CD4-positive, alpha-beta T cell treated with Interleukin-10 for 1 hour (primary cell): ENCODE measurements at places on chromosomes 12 and 14.

GRCh38 chr14:61505815-61506809 is 184.7 kb downstream of the PRKCH start:
- no peak for DNase-seq

- no peak for DNase-seq
These were observed 286.3 kb downstream of the NUAK1 start for GRCh38 chr12:105852496-105852895.

GRCh38 chr14:75566752-75567151 is 11.7 kb upstream of the FLVCR2 start:
- no peak for DNase-seq

- no peak for DNase-seq
These were observed 79.8 kb upstream of the CFL2 start for GRCh38 chr14:34794217-34794616.

DNA sequence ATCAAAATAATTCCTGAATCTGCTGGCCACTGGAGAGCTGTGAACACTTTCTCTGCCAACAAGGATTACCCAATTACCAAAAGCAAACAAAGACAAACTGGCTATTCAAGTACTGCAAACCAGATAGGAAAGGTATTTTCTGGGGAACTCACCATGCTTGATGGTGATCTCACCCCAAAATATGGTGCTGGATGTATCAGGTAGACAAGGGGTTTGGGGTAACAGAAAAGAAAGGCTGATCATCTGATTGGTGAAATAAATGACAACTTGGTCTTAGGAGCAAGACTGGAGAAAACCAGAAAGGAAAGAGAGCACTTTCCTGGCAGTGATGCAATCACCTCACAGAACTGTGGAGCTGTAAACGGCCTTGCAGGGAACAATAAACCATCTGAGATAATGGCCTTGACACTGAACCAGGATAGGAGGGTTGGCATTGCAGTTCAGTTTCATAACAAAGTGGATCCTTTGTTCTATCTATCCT is 31.0 kb upstream of the NPFF start:
- no peak for DNase-seq

GRCh38 chr12:30880061-30880460 is 46.5 kb upstream of the TSPAN11 start:
- no peak for DNase-seq

- DNase-seq, result no peak
These were observed 1091.8 kb upstream of the ATXN7L3B start for GRCh38 chr12:73445658-73446324.

- no peak for DNase-seq
These were observed at the start of gene NR1H4 for GRCh38 chr12:100473716-100474150. Gene NR1H4, plus strand, starts transcription at chr12:100473866. Its CDS starts 19,458 bp downstream, at chr12:100493324.

- DNase-seq, result no peak
These were observed 83.3 kb downstream of the DAAM1 start for GRCh38 chr14:59271734-59272133.

DNA sequence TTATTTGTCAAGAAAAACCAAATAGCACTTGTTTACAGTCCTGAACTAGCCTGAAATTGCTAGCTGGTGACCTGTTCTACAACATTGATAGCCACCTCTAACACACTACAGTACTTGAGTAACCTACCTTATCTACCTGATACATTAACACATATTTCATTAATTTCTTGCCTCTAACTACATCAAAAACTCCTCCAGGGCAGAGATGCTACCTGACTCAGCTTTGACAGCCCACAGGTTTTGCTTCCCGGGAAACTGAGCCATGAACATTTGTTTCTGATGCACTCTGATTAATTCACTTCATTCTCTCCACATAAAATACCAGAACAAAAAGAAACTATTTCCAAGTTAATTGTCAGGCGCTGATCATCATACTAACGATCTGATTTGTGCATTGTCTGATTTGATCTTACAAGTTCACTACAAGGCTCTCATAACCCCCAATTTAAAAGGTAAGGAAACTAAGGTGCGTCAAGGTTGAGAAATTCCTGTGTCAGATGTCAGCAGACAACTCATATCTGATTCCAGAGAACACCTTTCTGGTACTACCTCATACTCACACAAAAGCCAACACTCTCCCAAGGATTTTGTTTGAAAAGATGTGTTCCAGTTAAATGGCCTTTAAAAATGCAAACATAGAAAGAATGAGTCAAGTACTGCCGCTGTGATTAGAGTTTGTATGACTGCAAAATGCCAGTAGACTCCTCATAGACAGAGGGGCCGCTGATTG is 768.7 kb downstream of the BCL11B start:
- DNase-seq, result no peak

DNA sequence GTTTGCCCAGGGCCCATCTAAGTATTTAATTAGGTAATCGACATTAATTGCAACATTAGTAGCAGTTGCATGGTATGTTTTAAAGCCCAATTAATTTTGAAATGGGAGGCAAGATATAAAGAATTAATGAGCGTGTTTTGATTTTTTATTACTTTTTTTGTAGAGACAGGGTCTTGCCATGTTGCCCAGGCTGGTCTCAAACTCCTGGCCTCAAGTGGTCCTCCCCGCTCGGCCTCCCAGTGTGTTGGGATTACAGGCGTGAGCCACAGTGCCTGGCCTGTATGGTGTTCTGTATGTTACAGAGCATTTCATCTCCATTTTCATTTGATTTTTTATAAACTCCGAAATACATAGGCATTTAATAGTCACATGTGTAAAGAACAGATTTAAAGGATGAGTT is 856 bp downstream of the GOLGA5 start:
- no peak for DNase-seq

GRCh38 chr14:90536511-90537191 is 139.8 kb downstream of the CALM1 start:
- DNase-seq, result no peak

DNA sequence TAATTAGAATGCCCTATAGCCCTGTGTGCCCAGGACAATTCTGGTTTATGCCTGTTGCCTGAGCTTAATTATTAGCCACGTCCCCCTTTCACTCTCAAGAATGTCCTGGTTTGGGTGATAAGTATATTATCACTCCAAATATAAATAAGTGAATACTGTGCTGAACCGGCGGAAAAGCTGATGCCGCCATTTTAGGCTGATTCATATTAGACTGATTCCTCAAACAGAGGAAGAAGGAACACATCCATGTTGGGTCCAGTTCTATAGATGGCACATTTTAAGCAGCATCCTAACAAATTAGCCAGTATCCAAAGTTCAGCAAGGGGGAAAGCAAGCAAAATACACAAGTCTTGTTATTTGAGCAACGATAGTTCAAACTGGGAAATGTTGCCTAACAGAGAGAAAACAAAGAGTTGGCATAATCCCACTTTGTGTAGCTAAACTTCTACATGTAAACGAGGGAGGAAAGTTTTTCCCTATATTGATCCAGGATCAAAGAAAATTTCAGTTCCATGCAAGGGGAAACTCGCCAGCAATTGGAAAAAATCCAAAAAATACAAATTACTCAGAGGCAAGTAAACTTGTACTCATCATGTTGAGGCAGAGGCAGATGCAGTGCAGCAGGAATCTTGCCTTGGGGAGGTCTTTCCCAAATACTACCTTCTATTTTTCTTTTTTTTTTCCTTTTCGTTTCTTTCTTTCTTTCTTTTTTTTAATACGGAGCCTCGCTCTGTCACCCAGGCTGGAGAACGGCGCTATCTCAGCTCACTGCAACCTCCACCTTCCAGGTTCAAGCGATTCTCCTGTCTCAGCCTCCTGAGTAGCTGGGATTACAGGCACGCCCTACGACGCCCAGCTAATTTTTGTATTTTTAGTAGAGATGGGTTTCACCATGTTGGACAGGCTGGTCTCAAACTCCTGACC is 96.2 kb downstream of the ITPR2 start:
- DNase-seq, result no peak
